ENCODE measurements at places on chromosomes 12 and 14.

DNA sequence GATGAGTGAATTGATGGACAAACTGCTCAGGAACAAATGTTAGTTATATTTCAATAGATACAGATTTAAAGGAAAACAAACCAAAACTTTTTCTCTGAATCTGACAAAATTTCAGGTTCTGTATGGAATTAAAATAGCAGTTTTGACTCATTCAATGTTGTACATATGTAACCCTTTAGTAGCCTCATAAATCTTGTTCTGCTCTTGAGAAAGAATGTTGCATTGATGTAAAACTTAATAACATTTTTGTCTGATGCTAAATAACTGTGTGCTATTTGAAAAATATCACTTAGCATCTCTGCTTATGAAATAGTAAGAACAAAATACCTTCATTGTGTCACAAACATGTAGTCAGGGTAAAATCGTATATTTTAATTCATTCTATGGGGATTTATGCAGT is 168.9 kb upstream of the NOVA1 start:
- no peak for DNase-seq

DNA sequence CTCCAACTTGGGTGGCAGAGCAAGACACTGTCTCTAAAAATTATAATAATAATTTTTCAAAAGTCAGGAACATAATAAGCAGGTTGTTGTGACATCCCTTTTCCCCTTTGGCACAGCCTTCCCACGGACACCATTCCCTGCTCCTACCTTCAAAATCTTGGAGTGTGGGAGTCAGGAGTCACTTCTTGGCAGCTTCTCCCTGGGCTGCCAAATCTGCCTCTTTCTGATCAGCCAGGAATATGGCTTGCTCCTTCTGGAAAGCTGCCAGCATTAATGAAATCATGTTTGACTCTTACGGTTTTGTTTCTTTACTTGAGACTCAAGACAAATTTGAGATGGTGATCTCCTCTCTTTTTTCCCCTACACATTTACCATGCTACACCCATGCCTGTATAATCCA is 391.4 kb upstream of the SYT1 start:
- no peak for DNase-seq

DNA sequence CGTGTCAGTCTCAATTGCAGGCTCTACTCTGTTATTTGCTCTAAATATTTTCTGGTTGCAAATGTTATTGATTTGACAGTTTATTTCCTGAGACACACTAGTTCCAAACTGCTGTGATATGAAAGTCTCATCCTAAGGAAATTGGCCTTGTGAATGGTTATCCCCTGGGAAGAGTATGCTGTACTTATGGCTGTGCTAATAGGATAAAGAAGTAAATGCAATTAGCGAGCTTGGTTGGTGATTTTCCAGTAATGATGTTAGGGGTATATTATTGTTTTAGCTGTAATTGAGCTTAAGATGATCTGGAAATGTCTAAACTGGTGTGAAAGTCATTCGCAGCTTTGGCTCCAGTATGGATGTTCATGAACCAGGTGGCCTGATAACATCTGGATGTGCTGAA is 197.9 kb downstream of the SUDS3 start:
- DNase-seq: no peak

- DNase-seq: no peak
Observed at GRCh38 chr14:49451938-49452337, 134.2 kb downstream of the RPS29 start.

GRCh38 chr14:23052182-23052623 is 5.1 kb downstream of the CDH24 start:
- no peak for DNase-seq

DNA sequence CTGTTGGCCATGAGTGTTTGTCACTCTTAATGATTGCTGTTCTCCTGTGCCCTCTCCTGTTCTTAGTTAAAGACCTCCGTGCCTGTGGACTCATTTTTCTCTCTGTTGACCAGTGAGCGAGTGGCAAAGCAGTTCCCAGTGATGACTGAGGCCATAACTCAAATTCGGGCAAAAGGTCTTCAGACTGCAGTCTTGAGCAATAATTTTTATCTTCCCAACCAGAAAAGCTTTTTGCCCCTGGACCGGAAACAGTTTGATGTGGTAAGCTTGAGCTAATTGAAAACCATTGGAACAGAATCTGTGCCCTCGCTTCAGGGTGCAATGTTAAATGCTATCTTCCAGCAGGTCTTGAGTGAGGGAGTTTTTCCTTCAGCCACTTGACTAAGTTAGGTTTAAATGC is 19.8 kb downstream of the ACAD10 start:
- no peak for DNase-seq

DNA sequence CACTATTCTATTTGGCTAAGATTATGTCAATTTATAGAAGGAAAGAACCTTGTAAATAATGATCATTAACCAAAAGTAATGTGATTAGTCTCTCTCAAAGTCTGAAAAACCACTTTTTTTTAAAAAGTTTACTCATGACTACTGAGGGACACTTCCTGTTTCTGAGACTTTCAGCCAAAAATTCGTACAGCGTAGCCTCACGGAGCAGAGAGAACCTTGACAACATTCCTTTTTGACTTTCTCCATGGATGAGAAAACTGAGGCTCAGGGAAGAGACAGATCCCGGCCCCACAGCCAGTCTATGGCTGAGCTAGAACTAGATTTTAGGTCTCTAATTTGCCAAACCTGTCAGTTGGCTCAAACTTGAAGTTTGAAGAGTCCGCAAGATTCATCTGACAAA is 68.2 kb downstream of the DAD1 start:
- DNase-seq: no peak

DNA sequence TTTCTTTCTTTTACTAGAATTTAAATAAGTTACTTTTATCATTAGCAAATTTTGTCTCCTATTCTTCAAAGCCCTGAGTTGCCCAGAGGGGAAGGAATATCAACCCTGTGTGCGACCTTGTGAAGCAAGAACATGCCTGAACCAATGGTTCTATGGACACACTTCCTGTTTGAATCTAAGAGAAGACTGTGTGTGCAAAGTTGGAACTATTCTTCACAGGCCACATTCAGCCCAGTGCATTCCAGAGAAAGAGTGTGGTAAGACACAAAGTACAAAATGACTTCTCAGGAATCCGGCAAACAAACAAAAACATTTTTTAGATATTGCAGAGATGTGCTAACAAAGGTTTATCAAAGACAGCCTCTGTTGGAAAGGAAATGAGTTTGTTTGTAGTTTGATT is 90.8 kb upstream of the PTPRQ start:
- DNase-seq: no peak

DNA sequence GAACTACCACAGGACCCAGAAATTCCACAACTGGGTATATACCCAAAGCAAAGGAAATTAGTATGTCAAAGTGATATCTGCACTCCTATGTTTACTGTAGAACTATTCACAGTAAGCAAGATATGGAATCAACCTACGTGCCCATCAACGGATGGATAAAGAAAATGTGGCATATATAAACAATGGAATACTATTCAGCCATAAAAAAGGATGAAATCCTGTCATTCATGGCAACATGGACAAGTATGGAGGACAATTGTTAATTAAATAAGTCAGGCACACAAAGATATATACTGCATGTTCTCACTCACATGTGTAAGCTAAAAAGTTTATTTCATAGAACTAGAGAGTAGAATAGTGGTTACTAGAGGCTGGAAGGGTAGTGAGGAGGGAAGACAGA is 97.0 kb downstream of the CEP83 start:
- DNase-seq: no peak

DNA sequence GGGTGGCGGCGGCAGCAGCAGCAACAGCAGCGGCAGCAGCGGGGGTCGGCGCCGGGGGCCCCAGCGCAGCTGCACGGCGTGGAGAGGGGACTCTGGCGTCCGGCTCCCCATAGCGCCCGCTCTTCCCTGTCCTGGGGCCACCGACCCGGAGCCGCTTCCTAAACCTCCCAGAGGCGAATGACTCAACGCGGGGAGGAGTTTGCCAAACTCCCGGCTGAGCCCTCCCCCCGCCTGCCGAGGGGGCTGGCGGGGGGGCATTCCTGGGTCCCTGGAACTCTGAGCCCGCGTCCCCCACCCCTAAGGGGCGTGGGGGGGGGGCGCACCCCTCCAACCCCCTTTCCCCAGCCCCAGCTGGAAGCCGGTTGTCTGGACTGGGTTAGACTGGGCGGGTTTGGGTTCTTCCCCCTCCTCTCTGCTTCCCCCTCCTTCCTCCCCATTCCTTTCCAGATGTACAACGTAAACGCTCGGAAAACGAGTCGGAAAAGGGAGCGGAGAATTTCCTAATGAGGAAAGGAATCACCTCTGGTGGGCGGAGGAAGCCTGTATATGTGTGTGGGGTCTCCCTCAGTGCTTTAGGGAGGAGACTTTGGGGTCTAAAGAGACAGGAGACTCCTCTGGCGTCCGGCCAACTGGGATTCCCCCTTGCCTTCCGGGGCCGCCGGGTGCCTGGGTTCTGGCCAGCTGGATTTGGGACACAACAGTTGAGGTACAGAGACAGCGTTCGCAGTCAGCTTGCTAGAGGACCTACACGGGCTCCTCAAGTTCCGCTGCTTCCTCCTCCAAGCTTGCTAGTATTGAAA is at the start of gene ITGA5:
ITGA5 (minus strand) TSS at position 179 of the 800 bp plus-strand sequence; CDS start at position 111, 68 bp downstream.
- no peak for DNase-seq

GRCh38 chr14:61598980-61599379 is 96.3 kb upstream of the HIF1A start:
- DNase-seq: no peak

GRCh38 chr12:21054334-21054733 is 76.7 kb upstream of the SLCO1B1 start:
- DNase-seq: no peak

GRCh38 chr12:43028826-43029225 is 439.3 kb upstream of the PRICKLE1 start:
- DNase-seq: no peak

GRCh38 chr12:12892681-12893141 is 1.3 kb downstream of the GPRC5A start:
- DNase-seq: no peak

DNA sequence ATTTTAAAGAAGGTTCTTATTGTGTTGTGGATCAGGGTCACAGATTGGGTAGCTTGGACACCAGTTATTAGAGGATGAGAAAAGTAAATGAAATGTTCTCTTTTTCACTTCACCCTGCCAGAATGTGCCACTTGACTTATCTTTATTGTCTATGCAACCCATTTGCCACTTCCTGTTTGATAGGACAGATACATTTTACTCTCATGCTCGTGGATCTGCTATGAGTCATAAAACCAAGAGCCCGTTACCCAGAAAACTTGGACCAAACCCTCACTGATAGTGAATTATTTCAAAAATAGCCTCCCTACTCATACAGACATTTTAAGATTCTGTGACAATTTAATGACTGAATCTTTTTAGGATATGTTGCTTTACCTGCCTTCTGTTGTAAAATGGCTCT is 1.8 kb downstream of the ISCA2 start:
- no peak for DNase-seq

DNA sequence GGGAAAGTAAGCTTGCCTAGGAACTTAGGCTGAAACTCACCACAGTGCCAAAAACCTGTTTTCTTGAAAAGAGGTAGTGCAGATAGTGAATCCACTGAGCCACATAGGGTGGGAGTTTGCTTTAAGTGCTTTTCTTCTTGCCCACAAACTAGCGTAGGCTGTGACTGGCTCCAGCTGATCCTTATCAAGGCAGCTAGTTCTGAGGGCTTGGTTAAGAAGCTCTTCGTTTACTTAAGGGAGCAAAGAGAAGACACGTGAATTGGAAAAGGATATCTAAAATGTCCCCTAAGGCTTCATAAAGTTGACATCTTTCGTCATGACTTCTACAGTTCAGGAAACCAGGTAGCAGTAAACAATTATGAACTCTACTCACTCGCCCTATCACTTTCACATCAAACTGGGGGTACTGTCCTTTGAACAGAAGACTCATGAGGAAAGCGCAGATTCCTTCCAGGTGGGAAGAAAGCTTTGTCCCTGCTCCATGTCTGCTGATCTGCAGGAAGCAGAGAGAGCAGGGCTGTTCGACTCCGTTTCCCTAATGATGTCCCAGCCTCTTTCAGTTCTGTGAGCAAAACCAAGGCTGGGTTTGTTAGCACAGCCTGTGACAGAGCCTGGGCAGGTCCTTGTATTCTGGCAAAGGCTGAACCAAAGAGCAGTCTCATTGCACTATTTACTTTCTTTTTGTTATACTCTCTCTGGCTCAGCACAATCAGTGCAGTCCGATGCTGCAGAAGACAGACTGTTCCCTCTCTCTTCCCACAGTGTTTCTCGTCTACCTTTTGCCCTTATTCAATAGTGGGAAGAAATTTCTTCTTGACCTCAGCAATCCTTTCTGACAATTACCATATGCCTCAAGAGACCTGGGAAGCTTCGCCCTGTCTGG is 93.5 kb upstream of the ETV6 start:
- no peak for DNase-seq

GRCh38 chr14:67943947-67944346 is 124.4 kb downstream of the RAD51B start:
- peak; percentile 69 for DNase-seq

- no peak for DNase-seq
Observed at GRCh38 chr14:104107611-104108569, 22.4 kb downstream of the ASPG start.

DNA sequence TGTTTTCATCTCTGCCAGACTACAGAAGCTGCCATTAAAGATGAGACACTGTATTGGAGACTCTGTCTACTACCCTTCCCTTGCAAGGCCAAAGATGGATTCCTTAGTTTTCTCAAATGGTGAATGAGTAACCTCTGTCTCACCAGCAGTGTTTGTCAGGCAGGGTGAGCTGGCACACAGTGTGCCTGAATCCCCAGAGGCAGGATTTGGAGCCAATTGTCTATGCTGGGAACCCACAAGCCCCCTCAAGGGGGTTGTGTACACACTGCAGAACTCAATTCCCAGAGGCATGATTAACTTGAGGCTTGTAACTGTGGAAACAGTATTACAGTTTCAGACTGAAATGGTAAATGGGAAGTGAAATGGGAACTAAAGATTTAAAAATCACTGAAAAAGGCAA is 136.8 kb upstream of the PTPRB start:
- DNase-seq: no peak

DNA sequence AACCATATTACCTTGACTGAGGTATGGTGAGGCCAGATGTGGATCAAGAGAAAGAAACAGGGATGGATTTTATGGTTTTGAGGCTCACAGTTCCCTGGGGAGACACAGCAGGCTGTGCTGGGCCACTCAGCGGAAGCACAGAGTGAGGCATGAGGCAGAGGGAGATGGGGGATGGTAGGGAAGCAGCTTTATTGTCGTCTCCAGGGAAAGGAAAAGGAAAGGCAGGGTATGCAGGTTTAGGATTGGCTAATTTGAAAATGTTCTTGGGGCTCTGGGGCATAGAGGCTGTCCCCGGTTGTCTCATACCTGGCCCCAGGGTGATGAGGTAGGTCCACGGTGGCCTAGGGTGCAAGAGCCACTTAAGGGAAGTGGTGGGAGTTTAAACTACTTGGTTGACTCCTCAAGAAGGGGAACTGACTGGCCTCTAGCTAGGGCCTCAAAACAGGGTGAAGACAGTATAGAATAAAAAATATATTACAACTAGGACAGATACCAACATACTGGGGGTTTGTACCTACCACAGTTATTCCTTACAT is 322.8 kb downstream of the RGS6 start:
- DNase-seq: no peak
